ENCODE measurements at places on chromosomes 1 and 21.

DNA sequence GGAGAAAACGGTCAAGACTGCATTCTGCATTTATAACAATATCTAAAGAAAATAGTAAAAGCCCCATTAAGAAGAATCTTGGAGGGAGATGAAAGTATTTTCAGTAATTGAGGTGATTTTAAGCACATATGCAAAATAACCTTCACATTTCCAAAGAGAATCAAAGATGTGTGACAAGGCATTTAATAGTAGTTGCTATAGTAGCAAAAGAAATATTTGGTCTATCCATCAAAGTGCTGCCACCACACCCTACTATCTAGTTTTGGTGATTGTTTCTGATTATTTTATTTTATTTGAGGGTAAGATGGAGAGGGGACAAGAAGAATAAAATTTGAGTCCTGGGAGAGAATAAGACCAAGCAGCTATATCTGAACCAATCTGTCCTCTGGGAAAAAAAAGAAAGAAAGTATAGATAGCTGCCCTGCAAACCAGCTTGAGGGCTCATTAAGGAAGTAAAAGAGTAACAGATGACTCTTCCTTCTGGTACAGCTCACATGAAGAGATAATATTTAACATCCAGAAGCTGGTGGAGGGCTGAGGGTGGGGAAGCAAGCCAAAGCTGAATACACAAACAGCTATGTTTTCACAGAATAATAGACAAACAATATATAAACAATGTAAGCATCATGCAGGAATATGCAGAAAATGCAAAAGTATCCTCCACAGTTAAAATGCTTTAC lies 47.2 kb upstream of the RASAL2 start:
- DNase-seq, result no peak

GRCh38 chr1:182601416-182601786 lies 2.8 kb downstream of the RGS16 start:
- peak; percentile 74 for DNase-seq

GRCh38 chr1:2300851-2301606 lies 72.9 kb downstream of the SKI start:
- peak; percentile 63 for DNase-seq

DNA sequence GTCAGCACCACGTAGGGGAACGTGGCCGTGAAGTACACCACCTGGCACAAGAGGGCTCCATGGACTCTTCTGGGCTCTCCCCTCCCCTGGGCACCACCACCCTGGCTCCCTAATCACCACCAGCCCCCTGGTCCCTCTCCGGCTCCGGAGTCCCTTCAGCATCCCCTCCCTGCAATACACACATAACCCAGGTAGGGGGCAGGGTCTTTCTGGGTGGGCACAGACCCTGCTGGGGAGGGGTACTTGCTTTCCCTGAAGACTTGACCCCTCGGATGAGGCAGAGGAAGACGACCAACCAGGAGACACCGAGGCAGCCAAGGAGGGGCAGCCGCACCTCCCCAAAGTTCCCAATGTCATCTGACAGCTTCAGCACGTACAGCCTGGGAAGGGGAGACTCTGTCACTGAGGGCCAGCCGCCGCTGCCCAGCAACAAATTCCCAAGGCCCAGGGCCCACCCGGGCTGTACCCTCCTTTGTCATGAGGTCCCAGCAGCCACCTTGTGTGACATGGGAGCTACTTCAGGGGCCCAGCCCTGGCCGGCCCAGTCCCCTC lies 11.3 kb downstream of the CCDC24 start:
- DNase-seq, result no peak

- DNase-seq, result no peak
These were observed 22.2 kb upstream of the AGL start for GRCh38 chr1:99827970-99828369.

DNA sequence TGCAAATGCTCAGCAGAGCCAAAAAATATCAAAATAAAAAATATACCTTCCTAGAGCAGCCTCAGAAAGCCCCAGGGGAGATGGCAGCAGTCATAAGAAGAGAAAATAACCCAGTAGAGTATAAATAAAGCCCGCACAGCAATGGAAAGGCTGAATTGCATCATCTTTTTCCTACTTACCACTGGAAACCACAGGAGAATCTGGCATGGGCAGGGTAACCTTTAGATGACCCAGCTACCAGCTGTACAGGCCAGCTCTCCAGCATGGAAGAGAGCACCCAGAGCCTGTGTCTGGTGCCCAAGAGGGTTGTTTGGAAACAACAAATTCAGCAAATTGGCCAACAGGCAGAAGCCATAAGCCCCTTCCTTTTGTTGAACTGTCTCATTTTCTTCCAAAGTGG lies 253.1 kb downstream of the OMA1 start:
- no peak for DNase-seq

- no peak for DNase-seq
These were observed 60.1 kb downstream of the ATG4C start for GRCh38 chr1:62844030-62844429.

All from stimulated activated CD4-positive, alpha-beta T cell treated with anti-CD3 and anti-CD28 coated beads, Interleukin-2, amount 100 ng/mL, for 48 hours (primary cell).